Right ventricle myocardium inferior (tissue), 1 donor: ENCODE measurements at places on chromosomes 2 and 18. TPM values are rescaled to one million over a fixed set of nuclear protein-coding genes. Genes with fewer than 3 reads are reported as not detected.

Gene NCKAP5
- 4.3 TPM for total RNA-seq

Gene AGXT
- total RNA-seq, result not detected

Gene C1QL2
- not detected for total RNA-seq

Gene TANC1
- 62.4 TPM for total RNA-seq

Gene TEKT4
- total RNA-seq, result 0.16 TPM

Gene MDH1B
- 0.68 TPM for total RNA-seq

Gene HRH4
- total RNA-seq, result 0.19 TPM

Gene OTOS
- total RNA-seq, result not detected

Gene EDAR
- total RNA-seq, result 0.14 TPM

Gene TACR1
- not detected for total RNA-seq

Gene SLC4A1AP
- total RNA-seq, result 20.6 TPM

Gene APLF
- total RNA-seq, result 3.8 TPM

Gene ZNF532
- total RNA-seq, result 64.1 TPM

Gene COLEC11
- 1.9 TPM for total RNA-seq

Gene GTF2A1L
- not detected for total RNA-seq

Gene MYOM1
- 611 TPM for total RNA-seq

Gene NEB
- 0.87 TPM for total RNA-seq

Gene BCL2
- total RNA-seq, result 7.4 TPM

Gene ZNF2
- 4.3 TPM for total RNA-seq

Gene NPPC
- 16.1 TPM for total RNA-seq

Gene TUBA4B
- not detected for total RNA-seq

Gene ASPRV1
- 0.81 TPM for total RNA-seq

Gene UGT1A4
- total RNA-seq, result not detected

Gene COL6A3
- total RNA-seq, result 84.5 TPM

Gene DSG1
- 0.68 TPM for total RNA-seq

Gene FASTKD1
- total RNA-seq, result 112 TPM

Gene IL1R1
- 26.6 TPM for total RNA-seq

Gene GPAT2
- 6.1 TPM for total RNA-seq

Gene AMER3
- not detected for total RNA-seq

Gene CCDC74B
- total RNA-seq, result 0.97 TPM
